NCI-H2081 (cell line): ENCODE measurements at places on chromosomes 1 and 21.

DNA sequence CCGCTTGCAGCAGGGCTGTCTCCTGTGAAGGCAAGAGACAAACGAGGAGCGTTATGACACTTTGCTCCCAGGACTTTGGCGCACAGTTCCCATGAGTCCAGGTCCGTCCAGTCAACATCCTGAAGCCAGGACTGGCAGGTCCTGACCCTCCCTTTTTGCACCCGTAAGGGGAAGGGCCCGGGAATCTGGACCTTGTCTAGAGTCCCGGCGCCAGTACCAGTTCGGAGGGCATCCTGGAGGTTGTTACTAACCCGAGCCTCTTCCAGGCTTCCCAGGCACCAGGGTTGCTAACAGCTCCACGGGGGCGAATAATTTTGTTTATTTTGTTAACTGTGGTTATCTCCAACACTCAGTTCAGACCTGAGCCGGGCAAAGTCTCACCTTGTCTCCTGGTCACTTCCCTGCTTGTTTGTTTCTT, 682 bp upstream of the RWDD3 start:
- DNase-seq = no peak

DNA sequence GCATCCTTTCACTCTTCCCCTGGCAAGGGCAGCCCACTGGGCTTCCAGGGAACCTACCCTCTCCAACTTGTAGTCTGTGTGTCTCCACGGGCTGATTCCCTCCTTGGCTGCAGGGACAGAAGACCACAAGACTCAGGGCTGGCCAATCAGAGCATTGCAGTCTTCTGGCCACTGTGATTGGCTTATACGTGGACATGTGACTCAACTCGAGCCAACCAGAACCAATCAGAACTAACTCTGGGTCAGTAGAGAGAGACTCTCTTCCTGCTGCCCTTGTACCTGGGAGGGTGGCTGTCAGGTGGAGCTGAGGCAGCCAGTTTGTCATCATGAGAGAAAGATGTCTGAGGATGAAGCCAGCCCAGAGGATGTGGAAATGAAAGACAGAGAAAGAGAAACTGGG, 64.0 kb downstream of the DHRS3 start:
- no peak for DNase-seq

- no peak for DNase-seq
These were observed 84.6 kb downstream of the RAVER2 start for GRCh38 chr1:64829411-64830029.

GRCh38 chr21:32329331-32329730, 30.7 kb downstream of the MRAP start:
- DNase-seq = no peak

DNA sequence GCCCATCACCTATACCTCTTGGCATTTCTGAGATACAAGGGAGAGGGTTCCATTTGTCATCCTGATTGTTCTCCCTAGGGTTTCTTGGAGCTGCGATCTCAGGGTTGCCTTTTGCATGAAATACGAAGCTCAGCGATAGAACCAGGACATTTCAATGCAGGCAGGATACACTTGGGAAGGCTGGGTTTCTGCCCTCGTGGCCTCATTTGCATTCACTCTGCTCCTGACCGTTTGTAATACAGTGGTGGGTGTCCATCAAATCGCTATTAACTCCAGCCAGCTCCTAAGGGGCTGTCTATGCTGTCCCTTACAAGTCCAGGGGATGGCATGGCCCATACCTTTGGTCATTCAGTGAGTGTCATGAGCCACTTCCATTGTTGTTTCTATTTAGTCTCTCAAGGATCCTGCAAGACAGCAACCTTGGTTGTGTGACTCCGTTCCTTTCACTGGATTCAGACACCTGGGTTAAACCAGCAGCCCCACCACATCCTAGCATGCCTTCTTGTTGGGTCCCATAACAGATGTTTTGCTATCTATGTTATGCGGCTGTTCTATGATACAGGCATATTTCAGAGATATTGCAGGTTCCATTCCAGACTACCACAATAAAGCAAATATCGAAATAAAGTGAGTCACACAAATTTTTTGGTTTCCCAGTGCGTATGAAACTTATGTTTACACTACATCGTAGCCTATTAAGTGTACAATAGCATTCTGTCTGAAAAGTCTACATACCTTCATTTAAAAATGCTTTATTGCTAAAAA, 18.3 kb downstream of the KAZN start:
- no peak for DNase-seq

DNA sequence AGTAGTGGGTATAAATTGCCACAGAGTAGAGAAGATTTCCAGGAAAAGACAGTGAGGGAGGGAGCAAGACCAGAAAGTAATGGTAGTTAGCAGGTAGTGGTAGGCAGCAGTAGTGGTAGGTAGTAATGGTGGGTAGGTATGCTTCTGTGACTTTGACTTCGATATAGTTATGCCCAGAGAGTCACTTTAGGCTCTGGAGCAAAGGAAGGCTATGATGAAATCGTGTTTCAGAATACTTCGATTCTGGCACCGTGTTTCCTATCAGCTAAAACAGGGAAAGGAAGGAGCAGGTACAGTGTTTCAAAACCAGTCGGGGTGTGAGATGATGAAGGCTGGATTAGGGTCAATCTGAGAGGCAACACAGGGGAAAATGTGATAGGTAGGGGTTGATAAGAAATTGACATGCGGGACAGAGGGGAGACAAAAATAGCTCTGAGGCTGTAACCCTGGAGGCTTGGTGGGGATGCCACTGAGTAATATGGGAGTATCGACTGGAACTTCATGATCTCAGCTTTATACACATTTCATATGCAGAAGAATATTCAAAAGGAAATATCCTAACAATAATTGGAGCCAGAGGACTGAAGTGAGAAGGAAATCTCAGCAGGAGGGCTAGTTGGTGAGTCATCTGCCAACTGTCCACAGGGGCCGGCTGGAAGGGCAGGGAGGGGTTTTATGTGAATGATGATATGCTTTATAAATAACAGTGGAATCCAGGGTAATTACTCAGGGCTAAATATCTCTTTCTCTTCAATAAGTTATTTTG, 25.2 kb upstream of the TRIM45 start:
- DNase-seq = peak; percentile 7

DNA sequence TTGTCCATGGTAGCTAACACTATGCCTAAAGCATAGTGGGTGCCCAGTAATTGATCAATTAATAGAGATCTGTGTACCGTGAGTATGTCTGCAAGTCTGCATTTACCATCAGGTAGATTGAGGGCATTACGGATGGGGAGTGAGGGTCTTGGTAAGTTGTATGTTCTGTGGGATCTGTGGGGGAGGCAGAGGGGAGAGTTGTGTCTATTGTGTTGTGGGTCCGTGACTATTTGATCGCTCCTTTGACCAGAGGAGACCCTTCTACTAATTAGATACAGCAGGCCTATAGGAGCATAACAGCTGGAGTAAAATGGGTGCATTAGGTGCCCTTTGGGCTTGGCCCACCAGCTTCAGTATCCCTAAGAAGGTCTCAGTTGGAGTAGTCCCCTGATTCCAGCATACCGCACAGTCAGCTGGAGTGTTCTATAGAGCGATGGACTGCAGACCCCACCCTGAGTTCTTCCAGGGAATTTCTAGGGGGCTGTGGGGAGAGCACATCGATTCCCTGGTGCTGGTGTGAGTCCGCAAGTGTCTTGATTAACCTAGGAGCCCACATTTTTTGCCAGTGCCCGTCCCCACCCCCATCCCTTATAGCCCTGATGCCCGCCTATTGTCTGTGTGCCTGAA, 55.9 kb downstream of the RHBG start:
- no peak for DNase-seq

DNA sequence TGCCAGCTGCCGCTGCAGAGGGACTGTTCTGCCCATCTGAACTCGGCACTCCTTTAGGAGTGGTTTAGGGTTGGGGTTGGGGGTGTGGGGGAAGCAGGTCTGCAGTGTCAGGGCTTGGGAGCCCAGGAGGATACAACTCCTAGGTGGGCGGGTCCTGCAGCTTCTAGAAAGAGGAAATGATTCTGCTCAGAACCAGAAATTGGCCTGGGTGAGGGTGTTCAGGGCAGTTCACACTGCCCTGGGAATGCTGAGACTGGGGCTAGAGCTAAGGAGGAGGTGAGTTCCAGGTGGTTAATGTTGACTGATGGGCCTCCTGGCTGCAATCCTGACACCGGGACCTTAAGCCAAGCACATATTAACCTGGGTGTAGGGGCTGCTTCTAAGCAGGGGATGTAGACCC, 4.8 kb upstream of the SLC26A9 start:
- no peak for DNase-seq

DNA sequence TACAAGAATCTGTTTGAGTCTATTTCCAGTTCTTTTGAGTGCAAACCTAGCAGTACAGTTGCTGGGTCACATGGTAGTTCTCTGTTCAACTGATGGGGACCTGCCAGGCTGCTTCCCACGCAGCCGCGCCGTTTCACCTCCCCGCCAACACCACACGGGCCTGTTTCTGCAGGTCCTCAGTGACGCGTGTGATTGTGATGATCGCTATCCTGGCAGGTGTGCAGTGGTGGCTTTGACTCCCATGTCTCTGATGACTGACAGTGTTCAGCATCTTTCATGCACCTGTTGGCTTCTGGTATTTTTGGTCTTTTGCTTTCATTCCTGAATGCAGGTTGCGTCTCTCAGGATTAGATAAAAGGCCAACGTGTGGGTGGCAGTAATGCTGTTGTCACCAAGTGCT, 41.6 kb downstream of the FAAP20 start:
- DNase-seq = no peak

GRCh38 chr1:7630378-7630777, 140.7 kb upstream of the VAMP3 start:
- peak; percentile 64 for DNase-seq

DNA sequence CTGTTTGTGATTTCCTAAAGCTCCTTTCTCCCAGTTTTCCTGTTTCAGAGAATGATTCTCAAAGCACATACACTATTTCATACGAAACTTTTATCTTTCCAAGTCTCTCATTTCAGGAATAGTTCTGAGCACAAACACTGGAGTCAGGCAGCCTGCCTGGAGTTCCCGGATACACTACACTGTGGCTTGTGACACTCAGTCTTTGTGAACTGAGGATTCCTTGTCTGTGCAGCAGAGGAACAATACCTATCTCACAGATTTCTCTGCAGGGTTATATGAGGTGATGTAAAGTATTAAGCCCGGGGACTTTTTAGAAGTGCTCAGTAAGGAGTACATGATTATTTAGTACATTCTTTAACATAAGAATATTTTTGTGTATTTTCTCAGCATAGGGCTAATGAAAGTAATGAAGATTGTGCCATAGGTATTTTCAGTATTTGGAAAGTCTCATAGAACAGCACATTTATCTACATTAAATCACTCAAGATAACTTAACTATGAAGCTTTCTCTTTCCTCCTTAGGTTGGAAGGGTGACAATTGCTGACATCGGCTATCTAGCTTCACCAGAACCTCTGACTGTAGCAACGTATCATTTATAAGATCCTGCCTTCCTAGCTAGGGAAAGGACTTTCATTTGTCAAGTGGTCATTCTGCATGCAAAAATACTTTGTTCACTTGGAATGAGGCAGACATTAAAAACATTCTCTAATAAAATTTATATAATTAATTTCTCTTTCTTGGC, 12.9 kb downstream of the GBP2 start:
- no peak for DNase-seq

DNA sequence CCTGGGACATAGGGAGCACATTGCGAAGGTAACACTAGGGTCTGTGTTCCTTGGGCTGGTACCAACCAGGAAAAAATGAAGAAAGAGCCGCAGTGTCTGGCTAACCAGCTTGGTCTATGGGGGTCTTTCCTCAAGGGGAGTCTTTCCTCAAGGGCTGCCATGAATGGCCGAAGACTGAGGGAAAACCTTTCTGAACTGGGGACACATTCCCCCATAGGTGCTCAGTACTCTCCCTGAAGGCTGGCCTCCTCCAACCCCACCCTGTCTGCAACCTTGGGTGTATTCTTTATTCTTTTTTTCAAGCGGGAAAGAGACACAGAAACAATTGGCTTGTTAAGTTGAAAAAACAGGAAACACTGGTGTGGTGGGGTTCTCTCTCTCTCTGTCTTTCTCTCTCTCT, 200.5 kb downstream of the BACH1 start:
- no peak for DNase-seq

GRCh38 chr1:222068937-222069336, 327.0 kb upstream of the DUSP10 start:
- no peak for DNase-seq

DNA sequence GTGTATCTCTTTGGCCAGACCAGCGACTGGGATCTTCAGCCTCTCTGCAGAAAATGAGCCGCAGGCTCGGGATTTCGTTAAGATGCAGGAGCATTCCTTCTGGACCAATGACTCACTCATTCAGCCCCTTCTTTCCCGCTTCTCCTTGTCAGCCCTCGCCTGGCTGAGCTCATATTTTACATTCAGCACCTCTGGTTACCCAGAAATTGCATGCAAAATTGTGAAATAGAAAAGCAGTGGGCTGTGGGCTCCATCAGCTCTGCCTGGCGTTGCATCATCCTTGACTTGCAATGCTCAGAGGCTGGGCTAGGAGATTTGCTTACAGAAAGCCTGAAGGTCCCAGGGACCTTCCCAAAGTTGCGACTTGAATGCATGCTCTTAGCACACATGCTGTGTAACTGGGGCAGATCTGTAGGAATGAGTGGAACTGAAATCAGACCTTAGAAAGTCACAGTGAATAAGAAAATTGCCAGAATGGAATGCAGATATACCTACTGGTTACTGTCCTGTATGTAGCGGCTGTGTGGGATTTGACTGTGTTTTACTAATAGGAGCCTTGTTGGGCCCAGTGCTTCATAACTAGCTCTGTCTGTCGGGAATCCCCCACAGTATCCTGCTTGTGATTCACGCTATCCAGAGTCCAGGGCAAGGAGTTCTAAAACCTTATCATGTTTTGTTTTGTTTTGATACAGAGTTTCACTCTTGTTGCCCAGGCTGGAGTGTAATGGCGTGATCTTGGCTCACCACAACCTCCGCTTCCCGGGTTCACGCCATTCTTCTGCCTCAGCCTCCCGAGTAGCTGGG, 444.8 kb downstream of the KIF26B start:
- DNase-seq = no peak

DNA sequence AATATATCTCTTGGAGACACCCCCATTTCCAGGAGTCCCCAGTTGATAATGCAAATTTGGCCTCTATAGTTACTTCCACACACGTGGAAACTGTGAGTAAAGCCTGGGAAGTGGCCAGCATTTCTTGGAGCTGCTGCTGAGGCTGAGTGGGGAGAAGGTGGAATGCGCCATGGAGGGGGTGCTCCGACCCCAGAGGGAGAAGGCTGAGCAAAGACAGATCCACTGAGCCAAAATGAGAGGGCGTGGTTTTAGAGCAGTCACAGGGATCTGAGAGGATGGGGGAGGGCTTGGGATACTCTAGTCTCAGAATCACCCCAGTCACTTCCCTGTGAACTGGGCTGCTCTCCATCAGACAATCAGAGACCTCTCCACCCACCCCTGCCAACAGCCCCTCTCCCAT, 38.7 kb downstream of the TRIM62 start:
- no peak for DNase-seq

GRCh38 chr1:211287218-211287617, 28.1 kb downstream of the RCOR3 start:
- no peak for DNase-seq

GRCh38 chr1:74363220-74363619, 128.0 kb downstream of the TNNI3K start:
- no peak for DNase-seq

GRCh38 chr1:50471967-50472366, 48.7 kb upstream of the DMRTA2 start:
- DNase-seq = no peak

- no peak for DNase-seq
These were observed 31.1 kb downstream of the MRAP start for GRCh38 chr21:32329776-32330175.
